ENCODE measurements at places on chromosomes 5 and 9.

DNA sequence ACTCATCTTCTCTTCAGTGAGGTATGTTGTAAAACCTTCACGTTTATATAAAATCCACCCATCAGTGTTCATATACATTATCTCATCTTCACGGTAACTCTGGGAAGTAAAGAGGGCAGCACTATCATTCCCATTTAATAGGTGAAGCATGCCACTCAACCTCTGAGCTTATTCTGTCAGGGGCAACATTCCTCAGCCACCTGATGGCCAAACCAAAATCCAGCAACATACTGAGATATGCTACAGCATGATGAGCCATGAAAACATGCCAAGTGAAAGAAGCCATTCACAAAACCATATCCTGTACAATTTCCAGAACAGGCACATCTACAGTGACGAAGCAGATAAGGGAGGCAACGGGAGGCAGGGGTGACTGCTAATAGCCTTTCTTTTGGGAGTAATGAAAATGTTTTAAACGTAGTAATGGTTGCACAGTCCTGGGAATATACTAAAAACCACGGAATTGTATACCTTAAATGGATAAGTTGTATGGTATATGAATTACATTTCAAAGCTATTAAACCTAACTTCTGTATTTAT, 167.4 kb downstream of the TSSK1B start:
- no peak for DNase-seq

DNA sequence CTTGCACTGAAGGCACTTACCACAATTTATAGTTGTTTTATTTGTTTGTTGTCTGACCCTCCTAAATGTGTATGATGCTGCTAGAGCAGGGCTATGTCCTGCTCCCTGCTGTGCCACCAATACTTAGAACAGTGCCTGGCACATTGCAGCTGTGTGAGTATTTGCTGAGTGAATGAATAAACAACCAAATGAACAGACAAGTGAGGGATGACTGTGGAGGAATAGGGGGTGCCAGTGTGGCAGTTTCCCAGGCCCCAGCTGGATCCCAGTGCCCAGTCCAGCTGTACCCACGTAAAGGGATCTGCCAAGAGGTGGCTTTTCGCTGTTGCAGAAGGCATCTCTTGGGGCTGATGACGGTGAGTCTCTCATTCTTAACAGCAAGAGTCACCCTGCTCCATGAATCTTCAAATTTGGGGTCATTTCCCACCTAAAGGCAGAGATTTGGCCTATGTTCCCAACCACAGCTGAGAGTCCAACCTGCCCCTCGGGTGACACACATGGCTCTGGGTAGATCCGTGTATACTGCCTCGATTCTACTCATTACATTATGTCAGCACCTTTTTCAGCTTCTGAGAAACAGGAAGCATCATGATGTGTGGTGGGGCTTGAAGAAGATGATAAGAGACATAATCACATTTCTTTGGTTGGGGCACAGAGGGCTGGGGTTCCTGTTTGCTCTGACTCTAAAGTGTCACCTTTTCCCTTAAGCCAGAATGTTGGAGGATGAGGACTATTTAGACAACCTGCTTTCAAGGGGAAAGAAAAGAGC, 14.3 kb downstream of the IL5 start:
- no peak for DNase-seq

- no peak for DNase-seq
Observed at GRCh38 chr5:125134216-125135081, 388.0 kb upstream of the ZNF608 start.

- DNase-seq, result no peak
Observed at GRCh38 chr9:137029058-137029936, 1.3 kb upstream of the ABCA2 start.

GRCh38 chr9:95970317-95970716, 94.8 kb downstream of the ERCC6L2 start:
- DNase-seq, result no peak

DNA sequence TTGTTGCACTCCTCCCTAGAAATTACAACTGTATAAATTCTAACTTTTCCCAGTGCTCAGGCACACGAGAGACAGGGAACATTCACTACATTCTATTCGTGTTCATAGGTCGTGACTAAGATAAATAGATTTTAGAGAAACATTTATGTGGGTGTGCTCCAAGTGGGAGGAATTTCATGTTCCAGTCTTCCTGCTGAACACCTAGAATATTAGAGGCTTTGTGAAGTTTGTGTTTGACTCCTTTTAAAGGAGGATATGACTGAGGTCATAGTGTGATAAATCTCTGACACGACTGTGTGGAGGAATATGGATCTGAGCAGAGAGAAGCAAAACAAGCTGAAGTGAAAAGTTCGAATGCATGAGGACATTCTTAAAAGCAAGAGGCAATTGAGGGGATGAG, 355.3 kb downstream of the ZSWIM6 start:
- no peak for DNase-seq

- DNase-seq, result no peak
Observed at GRCh38 chr5:160605266-160605665, 183.6 kb downstream of the PTTG1 start.

DNA sequence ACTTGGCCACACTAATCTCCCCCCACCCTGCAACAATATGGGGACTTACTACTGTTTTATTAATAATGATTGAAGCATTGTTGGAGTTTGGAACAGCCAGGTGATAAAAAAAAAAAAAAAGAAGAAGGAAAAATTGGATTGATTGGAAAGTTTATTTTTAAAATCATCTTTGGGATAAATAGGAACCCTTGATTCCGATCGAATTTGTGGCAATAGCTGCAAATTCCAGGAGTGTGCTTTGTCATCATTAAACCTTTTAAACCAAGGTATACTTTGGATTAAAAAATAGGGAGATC, 907 bp upstream of the NR2F1 start:
- no peak for DNase-seq

DNA sequence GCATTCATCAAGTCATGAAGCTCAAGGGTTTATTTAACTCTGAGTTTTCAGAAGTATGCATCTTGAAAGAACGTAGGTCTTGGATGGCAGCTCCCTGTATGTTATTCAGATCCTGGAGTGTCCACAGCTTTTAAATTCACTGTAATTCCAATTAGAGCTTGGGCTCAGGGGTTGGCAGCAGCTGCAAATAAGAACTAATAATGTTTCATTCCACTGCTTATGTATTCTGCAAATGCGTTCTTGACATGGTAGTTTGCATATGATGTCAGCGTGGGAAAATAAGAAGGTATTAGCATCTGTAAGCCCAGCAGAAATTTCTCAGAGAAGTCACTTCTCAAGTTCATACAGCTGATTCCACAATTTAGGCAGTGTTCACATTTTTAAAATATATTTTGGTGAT, 58.4 kb downstream of the RORB start:
- DNase-seq, result no peak

GRCh38 chr9:113876151-113876992, at the start of gene ZNF618:
ZNF618 (plus strand) TSS chr9:113876309; CDS start chr9:113876381, 72 bp downstream.
- no peak for DNase-seq

- DNase-seq, result no peak
Observed at GRCh38 chr5:82375488-82376244, 97.5 kb upstream of the RPS23 start.

GRCh38 chr5:19927170-19927569, 60.8 kb downstream of the CDH18 start:
- no peak for DNase-seq

DNA sequence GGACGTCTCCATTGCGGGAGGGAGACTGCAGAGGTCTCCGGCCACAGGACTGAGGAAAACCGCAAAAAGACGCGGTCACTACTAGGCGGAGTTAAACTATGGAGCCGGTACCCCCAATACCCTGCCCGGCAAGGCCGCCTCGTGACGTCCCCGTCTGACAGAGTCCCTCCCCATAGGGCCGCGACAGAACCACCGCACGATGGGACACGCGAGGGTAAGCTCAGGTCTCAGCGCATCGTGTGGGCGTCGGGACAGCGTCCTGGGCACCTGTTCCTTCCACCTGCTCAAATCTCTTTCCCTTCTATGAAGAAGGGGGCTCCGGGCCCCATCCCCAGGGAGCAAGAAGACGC, 35.2 kb upstream of the GLDC start:
- no peak for DNase-seq

DNA sequence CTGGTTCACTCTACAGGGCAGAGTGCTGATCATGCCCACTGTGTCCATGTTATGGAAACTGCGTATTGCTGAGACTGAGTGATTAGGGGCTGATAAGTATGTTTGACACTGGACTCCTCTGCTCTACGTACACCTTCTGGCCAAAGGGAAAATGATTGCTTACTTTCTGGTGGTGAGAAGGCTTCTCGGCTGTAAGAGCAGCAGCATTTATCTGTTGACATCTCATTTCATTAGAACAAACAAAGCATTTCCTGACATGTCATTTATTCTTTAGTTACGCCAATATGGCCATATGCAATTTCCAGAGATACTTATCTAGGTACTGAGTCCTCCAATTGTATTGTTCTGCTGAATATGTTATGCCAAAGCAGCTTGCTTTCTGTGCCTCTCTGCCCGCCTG, 5.6 kb downstream of the FAXDC2 start:
- DNase-seq, result no peak

DNA sequence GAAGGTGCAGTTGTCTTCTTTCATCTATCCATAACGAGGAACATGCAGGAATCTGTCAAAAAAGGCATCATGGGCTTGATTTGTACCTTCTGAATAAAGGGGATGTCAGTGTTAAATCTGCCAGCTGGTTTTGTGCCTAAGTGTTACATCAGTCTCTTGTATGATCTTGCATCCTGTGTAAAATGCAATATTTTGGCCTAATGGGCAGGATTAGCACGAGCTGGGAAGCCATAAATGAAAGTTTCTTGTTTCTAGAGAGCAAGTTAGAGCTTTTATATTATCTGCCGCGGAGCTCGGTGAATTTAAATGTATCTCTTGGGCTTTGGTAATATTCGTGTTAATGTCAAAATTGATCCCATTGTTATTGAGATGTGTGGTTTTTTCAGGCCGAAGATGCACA, 526.1 kb upstream of the WWC1 start:
- DNase-seq, result no peak

GRCh38 chr5:38672059-38672788, 115.8 kb upstream of the LIFR start:
- DNase-seq, result no peak

GRCh38 chr5:135236908-135237747, 161.9 kb downstream of the MACROH2A1 start:
- no peak for DNase-seq

GRCh38 chr9:107862881-107863280, 373.3 kb upstream of the KLF4 start:
- no peak for DNase-seq

- no peak for DNase-seq
Observed at GRCh38 chr5:22431406-22431805, 421.7 kb downstream of the CDH12 start.

DNA sequence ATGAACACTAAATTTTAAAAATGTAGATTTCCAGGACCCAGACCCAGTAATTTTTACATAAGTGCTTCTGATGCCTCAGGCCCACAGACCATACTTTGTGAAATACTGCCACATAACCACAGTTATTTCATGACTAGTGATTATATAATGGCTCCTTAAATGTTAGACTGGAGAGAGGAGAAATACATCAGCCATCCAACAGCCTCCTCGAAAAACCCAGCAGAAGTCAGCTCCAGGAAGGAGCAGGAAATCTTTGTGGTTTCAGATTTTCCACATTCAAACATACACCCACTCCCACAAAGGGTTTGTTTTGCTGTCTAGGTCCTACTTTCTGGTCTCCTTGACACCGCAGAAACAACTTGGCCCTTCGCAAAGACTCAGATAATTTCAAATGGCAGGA, 455.2 kb downstream of the DTWD2 start:
- DNase-seq, result no peak

DNA sequence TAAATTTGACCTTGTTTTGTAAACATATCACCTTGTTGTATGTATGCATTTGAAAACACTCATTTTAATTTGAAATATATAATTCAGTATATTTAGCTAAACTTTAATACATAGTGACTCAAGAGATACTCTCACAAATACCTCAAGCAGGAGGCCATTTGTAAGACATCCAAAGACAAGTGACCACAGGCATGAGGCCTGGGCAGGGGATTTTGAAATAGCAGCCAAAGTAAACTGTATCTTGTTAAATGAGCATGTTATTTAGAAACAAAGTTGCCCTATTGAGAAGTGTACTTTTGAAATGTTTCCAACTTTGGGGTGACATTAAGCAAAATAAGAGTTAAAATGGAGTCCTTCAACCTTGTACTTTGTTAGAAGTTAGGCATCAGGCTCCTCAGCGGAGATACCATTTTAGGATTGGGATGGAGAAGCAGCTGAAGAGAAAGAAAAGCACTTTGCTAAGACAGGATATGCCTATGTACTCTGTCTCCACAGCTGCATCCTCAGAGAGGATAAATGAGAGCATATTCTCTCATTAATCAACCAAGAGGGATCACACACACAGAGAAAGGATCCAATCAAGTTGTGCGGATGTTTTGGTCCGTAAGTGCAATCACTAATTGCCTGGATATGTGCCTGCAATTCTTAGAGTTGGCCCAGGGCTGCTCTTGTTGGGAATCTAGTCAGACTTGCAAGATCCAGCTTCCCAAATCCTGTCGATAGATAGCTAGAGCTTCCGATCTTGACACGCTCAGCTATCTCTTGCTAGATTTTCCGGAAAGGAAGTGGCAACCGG, 157.5 kb upstream of the HAPLN1 start:
- no peak for DNase-seq

DNA sequence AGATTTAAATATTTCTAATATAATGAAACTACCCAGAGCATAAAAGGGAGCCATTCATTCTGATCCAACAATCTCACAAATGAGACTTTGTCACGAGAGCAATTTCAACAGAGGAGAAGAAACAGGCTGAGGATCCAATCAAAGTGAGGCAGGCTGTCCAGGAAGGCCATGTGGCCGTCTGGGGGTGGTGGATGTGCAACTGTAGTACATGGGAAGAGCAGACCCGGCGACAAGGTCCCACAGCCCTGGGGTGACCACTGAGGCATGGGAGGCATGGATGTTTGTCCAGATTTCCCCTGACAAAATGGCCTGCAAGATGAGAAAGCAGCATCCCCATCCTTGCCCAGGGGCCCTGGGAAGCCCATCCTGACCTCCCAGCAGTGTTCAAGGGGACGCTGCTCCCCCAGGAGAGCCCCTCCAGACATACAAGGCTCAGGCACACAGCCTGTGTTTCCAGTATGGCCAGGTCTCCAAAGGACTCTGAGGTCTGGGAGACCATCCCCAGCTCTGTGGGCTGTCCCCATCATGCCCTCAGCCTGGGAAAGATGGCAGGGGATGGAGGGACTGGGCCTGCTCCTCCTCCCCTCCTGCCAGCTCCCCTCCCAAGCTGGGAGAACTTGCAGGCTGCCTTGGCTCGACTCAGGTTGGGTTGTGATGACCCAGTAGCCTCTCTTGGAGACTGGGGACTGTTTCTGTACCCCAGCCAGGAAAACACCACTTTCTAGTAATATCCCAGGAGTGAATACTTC, 27.5 kb upstream of the FCN2 start:
- DNase-seq, result no peak
